ENCODE measurements at places on chromosomes 16 and 17. TPM values are rescaled to one million over a fixed set of nuclear protein-coding genes. Genes with fewer than 3 reads are reported as not detected.

The MILR1 gene
- 18.9 TPM for total RNA-seq

The KRTAP4-9 gene
- total RNA-seq, result not detected

The SLX4 gene
- 4.5 TPM for total RNA-seq

The SLFN14 gene
- not detected for total RNA-seq

The CCL3 gene
- 2.0 TPM for total RNA-seq

The LRRC37A3 gene
- total RNA-seq, result 8.7 TPM

The NKD1 gene
- total RNA-seq, result 67.6 TPM

The HBA2 gene
- 2,679 TPM for total RNA-seq

The AIPL1 gene
- not detected for total RNA-seq

The RNF112 gene
- 12.6 TPM for total RNA-seq

The OSGIN1 gene
- 6.8 TPM for total RNA-seq

The TP53TG3C gene
- total RNA-seq, result not detected

The ST6GALNAC2 gene
- 3.1 TPM for total RNA-seq

The TOM1L1 gene
- total RNA-seq, result 4.2 TPM

The CHST5 gene
- total RNA-seq, result not detected
